Activated T-cell treated with anti-CD3 and anti-CD28 coated beads, Interleukin-2, amount 50 U/mL, for 72 hours (primary cell): ENCODE measurements at places on chromosomes 12 and 14.

GRCh38 chr12:113236539-113237399, 15.5 kb downstream of the TPCN1 start:
- no peak for DNase-seq

DNA sequence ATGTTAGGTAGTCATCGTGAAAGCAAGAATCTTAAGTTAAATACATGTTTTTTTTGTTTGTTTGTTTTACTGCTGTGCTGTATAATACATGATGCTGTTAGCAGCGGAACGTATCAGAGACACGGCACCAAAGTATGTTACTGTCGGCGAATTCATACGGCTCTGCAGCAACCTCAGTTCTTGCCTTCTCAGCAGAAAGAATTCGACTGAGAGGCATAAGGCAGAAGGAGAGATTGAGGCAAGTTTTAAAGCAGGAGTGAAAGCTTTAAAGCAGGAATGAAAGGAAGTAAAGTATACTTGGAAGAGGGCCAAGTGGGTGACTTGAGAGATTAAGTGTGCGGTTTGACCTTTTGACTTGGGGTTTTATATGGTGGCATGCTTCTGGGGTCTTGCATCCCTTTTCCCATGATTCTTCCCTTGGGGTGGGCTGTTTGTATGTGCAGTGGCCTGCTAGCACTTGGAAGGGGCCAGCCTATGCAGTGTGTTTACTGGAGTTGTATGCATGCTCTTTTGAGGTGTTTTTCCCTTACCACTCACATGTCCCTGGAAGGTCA, 23.7 kb downstream of the LEMD3 start:
- DNase-seq = no peak

DNA sequence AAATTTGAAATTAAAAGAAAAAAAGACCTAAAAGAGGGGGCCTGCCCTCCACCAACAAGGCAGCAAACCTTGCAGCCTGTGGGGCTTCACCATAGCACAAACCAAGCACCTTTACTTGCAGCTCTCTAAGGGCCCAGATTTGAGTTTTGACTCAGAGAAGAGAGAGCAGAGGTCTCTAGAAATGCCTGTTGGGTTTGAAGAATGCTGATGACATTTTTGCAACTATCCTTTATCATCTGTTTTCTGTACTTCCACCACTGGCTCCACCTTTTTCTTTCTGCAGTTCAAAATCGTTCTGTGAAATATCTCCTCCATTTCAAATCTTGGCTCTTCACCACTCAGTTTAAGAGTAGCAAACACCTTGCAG, 83.8 kb upstream of the HMGA2 start:
- DNase-seq = no peak

- DNase-seq = no peak
These were observed 96.6 kb upstream of the NEDD1 start for GRCh38 chr12:96810477-96810876.

DNA sequence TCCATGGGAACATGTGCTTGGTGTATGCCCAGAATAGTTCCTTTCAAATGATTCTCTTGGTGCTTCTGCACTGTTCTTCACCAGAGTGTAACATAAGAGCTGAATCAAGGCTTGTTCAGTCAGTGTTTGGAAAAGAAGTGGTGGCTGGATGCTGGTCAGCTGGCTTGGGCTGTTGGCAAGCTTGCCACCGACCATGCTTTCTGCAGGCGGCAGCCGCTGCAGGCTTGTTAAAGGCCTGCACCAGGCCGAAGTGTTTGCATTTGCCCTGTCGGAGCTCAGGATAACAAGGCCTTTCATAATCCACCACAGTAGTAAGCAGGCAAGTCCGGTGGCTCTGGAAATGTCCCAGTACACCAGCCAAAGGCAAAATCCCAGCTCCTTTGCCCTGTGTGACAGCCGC, 26.9 kb downstream of the DAAM1 start:
- no peak for DNase-seq

DNA sequence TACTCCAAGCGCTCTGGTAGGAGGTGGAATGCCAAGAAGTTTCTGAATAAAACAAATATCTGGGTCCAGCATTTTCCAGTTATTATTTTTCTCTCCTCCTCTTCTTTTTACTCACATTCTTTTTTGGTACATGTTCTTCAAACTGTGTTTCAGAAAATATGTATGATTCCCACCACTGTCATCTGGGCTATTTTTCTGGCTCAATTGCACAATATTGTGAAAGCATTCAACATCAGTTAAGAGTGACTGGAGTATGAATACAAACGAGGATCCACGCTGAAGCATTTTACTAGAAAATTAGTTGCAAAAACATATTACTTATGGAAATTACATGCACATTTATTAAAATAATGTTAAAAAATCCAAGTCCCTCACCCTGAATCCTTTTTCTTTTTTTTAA, 61.5 kb downstream of the KCNMB4 start:
- DNase-seq = no peak

- DNase-seq = no peak
These were observed 44.9 kb upstream of the LTBP2 start for GRCh38 chr14:74656964-74657363.

DNA sequence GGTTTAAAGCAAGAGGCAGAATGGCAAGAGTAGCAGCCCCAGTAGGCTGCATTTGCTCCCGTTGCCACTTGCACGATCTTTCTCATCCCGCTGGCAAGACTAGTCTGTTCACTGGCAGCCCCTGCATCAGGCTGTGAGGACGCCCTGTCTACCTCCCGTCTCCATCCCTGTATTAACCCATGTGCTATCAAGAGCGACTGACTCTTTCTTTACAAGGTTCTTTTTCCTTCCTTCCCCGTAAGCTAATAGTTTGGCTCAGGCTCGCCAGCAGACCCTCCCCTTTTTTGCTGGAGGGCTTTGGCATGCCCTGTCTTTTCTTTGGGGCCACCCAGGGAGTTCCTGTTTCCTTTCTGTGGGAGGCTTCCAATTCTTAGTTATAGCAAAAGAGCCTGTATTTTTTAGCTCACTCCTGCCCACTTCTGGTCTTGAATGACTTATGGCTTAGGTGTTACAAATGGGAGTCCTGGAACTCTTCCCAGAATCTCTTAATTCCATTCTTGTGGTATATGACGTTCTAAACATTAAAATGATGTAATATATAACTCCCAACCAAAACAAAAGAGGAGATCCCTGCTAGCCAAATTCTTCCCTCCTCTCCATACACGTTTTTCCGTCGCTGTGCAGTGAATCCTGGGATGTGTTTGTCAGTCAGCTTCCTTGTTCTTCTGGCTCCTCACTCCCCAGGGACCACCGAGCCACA, 149.0 kb downstream of the PRKCH start:
- DNase-seq = no peak

- no peak for DNase-seq
These were observed 1040.4 kb downstream of the FLRT2 start for GRCh38 chr14:86570371-86570770.

GRCh38 chr14:91843437-91843836, 23.9 kb downstream of the TC2N start:
- DNase-seq = no peak

DNA sequence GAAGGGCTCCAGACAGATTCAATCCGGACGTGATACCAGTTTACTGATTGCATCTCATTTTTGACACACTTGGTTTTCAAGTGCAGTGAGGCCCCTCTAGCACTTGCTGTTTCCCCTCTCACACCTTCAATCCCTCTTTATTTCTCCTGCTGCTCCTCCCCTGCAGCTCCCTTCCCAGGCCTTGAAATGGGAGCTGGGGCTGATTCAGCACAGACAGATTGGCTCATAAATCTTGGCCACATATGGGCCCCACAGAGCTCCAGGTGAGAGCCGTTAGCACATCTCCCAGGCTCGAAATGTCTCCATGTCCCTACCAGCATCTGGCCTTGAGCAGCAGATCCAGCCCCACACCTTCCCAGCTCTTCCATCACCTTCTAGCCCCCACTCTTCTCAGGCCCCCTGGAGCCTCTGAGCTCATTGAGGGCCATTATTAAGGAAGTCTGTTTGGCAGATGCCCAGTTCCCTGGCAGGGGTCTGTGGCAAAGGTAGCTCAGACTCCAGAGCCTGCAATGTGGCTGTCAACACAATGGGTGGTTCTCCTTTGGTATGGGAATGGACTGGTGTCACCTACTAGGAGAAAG, 220.3 kb upstream of the FKBP4 start:
- DNase-seq = no peak

- DNase-seq = no peak
These were observed 25.7 kb downstream of the DHX37 start for GRCh38 chr12:124963211-124963610.

- DNase-seq = no peak
These were observed 84.6 kb downstream of the OTOGL start for GRCh38 chr12:80183939-80184338.

GRCh38 chr14:54730156-54730961, 163.4 kb downstream of the SAMD4A start:
- peak; percentile 54 for DNase-seq

DNA sequence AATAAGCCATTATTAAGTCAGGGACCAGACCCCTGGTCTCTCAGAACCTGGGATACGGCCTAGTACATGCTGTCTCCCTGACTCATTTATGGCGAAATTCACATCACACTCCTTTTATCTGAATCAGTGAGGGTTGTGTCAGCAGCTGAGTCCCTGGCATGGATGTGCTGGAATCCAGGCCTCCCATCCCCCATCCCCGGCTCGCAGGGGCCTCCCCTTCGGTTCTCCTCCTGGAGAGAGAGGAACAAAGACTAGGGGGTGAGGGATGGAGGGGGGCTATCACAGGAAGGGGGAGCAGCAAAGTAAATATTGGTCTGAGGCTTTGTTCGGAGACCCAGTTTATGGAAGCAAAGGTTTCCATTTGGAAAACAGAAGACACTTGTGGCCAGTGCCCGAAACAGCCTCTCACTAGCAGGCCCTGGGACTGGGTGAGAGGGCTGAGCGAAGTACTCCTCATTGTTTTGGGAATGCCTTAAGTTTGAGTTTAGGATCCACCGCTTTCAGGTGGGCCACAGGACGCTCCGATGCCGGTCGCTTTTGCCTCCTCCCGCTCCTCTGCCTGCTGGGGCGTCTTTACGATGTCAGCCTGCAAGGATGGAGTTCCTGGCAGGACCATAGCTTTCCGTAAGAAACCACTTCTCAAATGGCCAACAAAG, 145.0 kb downstream of the PRKCH start:
- DNase-seq = no peak
